ENCODE measurements at places on chromosomes 6 and 20.
A peak's percentile ranks its signal among the peaks of the same experiment; 100 is the strongest.

DNA sequence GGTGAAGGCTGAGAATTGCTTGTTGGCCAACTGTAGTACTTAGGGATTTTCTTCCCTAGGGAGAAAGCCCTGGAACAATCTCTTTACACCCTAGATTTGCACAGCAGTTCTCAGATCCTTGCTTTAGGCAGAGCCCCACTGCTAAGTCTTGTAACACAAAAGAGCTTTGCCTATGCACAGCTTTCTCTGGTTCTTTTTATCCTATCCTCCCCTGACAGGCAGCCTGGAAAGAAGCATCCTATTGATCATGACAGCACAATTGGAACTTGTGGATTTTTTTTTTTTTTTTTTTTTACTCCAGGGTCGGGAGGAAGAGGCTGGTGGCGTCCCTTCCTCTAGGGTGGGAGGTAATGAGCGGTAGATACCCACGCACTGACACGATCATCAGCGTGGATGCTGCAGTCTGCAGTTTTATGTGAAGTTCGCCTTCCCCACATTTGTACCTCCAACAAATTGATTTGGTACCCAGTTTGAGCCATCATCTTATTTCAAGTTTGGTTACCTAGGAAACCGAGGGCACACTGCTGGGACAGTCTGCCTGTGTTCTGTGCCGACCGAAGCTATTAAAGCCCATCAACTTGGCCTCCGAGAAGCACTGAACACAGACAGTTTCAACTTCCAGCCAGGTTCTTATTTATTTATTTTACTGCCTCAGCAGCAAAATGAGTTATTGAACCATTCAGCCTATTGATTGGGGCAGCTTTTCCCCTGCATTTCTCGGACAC, 110.1 kb downstream of the NRN1 start:
- no peak for ATAC-seq

- no peak for ATAC-seq
Observed at GRCh38 chr6:170258407-170258806, 32.5 kb downstream of the DLL1 start.

DNA sequence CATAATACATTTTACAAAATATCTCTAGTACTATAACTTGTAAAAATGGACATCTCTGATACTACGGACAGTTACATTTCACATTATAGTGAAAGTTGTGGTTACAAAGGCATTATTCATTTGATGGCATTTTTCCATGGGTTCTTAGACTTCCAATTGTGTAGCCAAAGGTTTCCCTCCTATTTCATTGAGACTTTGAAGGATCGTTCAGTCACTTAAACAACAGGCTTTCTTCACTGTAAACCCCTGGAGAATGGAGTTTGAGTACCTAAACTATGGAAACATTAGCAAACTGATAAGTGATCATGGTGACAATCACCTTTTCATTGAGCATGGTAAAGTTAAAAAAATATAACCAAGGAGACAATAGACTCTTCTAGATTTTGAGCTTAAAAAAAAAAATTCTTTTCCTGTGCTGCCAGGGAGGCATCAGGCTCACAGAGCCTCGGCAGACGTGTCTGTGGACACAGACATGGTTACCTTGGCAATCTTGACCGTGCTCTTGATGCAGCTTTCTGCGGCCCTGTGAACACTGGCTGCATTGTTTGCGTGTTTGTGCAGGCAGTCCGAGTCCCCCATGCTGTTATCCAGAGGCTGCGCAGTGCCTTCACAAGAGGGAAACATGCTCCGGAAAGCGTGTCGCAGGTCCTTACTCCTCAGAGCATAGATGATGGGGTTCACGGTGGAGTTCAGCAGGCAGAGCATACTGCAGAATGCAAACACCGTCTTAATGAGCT, 22.6 kb downstream of the CNR1 start:
- no peak for ATAC-seq

GRCh38 chr20:22623211-22623610, 38.8 kb upstream of the FOXA2 start:
- ATAC-seq, result no peak

GRCh38 chr20:13494019-13494418, 144.7 kb downstream of the TASP1 start:
- ATAC-seq, result no peak

DNA sequence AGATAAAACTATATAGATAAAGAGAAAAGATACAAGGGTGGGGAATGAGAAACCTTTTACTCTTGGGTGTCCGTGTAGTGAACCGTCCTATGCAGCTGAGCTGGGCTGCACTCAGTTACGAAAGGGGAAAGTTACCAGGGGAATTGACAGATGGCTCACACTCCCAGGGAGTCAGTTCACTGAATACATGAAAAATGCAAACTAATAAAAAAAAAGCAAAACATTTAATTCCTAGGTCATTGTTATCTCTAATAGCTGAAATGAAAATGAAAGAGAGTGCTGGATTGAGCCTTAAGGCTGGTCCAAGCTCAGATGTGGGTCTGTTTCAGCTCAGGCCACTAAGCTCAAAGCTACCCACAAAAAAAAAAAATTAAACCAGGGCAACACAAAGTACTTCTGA, 138.0 kb downstream of the THBS2 start:
- no peak for ATAC-seq

DNA sequence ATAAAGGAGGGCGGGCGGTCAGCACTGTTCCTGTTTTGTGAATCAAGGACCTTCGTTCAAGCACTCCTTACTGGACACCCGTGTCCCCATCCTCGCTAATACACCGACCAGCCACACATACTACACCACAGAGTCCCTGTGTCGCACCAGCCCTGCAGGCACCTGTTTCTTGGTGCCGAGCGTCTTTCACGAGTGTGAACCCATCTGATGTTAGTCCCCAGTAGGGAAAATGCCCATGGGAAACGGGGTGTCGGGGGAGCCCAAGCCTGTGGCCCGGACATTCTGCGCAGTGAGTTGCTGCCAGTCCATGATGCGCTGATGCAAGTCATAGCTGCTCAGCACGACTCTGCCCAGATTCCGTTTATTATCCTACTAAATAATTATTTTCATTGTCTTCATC, 74.7 kb downstream of the TTLL2 start:
- ATAC-seq, result no peak

DNA sequence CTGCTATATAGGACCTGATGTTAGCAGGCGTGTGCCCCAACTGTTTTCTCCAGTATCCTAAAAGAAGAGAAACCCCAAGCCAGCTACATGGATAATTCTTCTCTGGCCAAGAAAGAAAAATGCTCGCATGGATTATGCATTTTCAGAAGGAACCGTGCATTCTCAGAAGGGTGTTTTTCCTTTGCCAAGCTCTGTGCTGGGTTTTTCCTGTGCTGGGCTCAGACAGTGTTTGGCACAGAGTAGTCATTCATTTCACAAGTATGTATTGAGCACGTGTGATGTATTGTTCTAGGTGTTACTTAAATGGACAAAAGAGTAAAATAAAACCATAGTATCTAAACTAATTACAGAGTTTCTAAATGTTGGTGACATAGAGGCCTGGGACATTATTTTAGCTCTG, 62.7 kb upstream of the ZNF133 start:
- no peak for ATAC-seq

GRCh38 chr6:121780325-121781321, 345.2 kb downstream of the GJA1 start:
- ATAC-seq, result no peak

GRCh38 chr6:130431346-130431852, 65.6 kb downstream of the TMEM200A start:
- ATAC-seq, result no peak

DNA sequence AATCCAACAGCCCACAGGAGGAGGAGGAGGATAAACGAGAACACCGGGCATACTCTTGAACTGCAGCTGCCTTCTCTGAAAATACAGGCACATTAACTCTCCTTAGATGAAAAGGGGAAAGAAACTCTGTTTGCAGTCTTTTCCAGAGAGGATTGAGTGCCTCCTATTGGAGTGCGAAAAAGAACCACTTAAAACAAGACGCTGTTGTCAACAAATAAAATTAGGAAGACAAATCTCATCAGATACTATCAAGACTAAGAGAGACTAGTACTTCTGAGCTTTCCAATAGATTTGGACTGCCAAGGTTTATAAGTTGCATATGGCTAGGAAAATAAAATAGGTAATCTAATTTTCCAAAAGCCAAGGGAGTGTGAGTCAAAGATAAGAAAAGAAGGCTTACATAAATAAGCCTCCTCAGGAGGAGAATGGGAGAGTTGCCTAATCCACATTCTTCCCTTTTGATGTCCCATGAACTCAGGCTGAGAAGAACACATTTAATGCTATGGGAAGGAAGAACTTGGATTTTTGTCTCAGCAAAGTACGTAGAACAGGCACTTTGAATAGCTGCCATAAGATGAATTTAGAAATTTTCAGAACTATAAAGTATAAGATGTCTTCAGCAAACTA, 154.7 kb downstream of the ARHGAP18 start:
- ATAC-seq, result no peak

DNA sequence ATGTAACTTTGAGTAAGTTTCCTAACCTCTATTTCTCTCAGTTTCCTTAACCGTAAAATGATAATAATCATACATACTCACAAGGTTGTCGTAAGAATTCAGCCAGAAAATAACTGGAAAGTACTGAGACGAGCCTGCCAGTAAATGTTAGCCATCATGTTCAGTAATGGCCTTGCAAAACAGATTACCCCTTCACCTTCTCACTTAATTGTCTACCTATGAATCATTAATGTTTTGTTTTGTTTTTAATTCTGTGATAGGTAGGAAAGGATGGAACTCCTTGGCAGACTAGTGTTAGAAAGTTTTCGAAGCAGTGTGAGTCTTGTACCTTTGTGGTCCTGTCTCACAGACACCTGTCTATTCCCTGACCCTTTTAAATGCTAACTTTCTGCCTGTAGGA, 50.6 kb downstream of the MAPK14 start:
- ATAC-seq, result no peak

GRCh38 chr6:108114841-108115597, 40.5 kb upstream of the OSTM1 start:
- no peak for ATAC-seq

DNA sequence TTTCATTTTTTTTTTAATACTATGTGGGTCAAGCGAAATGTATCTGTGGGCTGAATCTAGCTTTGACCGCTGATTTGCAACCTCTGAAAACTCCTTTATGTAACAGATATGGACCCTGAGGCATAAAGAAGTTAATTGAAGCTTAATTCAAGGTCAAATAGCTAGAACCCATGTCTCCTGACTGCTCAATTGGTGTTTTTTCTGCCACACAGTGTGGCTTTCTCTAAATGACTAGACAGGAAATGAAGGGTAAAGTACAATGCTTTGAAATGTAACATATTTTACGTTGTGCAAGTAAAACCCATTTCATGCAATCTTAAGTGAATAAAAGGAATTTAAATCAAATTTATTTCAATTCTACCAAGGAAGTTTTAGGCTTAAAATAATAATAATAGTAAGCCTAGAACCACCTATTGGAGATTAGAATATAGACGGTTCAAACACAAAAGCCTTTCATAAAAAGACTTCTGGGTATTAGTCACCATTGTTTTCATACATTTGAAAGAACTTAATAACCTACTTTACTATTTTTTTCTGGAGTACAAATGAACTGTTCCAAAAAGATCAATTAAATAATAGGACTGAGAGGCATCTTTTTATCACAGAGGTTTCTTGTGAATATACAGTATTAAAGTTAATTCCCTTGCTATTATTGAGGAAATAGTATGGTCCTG, 279.8 kb downstream of the EPHA7 start:
- ATAC-seq, result no peak

- ATAC-seq, result no peak
Observed at GRCh38 chr6:116035616-116036015, 25.1 kb downstream of the FRK start.

DNA sequence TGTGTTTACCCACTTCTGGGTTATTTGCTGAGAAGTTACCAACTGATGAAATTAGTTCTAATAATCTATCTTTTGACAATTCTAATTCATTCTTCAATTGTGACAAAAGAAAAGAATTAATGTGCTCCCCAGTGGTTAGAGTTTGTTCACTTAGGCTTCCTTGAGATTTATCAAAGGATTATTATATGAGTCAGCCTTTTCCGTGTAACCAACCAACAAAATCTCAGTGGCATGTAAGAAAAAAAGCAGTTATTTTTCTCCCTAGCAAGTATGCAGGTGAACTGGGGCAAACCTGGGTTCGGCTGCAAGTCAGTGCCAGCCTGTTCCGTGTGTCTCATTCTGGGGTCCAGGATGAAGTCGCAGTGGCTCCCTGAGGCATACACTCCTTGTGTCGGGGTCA, 28.8 kb upstream of the HIVEP1 start:
- no peak for ATAC-seq

GRCh38 chr20:31933698-31934097, 18.1 kb downstream of the PDRG1 start:
- ATAC-seq, result no peak

DNA sequence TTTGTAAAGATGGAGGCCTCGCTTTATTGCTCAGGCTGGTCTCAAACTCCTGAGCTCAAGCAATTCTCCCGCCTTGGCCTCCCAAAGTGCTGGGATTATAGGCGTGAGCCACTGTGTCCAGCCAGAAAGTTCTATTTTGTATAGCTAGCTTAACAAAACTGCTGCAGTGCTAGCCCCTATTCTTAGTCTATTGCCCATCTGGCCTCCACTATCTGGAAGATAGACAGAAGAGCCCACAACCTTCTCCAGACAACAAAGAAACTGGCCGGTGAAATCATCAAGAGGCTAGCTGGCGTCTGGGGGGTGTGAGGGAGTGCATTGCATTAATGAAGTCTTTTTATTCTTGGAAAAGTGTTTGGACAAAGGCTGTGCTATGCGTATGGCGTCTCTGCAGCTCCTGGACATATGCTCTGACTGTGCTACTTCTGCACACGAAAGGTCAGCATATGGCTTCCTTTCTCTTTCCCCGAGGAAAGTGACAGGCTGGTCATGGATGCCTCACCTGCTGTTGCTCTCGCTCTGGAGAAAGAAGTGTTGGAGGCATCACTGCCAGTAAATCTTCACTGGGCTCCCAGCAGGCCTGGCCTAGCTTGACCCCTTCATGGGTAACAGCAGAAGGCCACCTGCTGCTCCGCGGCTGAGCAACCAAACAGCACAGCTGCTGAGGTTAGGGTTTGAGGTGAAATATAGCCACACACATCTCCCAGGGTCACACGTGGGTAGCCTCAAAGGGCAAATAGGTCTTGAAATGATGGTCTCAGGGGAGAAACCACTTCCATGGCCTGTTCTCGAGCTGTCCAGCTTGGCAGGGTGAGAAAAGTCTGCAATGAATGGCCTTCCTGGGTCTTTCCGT, 95.1 kb upstream of the IYD start:
- peak; percentile 81 for ATAC-seq

DNA sequence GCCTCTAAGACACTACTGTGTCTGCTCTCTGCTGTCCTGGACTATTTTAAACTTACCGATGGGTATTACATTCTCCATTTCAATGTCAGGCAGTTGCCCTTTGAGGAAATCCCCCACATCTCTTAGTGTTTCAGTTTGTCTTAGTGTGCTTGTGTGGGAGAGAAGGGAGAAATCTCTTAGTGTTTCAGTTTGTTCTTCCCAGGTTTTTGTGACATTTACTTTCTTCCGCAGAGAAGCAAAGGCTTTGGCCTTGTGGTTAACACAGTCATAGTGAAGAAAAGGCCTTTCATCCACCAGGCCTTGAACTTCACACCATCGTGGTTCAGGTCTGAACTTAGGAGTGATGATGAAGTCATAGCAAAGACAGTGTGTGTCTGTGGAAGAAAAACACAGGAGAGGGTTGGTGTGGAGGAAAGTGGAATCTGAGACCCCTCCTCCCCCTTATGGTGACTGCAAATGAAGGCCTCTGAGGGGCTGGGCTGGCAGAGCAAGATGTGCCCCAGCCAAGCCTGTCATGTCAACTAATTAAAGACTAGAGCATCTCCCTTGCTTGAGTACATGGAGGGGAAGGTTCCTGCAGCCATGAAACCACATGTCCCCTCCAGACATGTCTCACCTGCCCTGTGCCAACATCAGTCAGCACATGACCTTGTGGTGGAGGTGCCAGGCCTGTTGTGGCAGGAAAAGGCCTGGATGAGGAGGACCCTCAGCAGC, 23.9 kb downstream of the RAET1L start:
- peak; percentile 42 for ATAC-seq
